ENCODE measurements at places on chromosomes 7 and 10.

GRCh38 chr10:92801978-92802872 lies 46.1 kb upstream of the EXOC6 start:
- H3K4me1 ChIP-seq, result no peaks in the 10 kb centered on the region
- no peak for DNase-seq
- H3K27ac ChIP-seq, result no peak overlapping the region
- H3K36me3 ChIP-seq, result no peaks in the 10 kb centered on the region
- no peaks in the 10 kb centered on the region for H3K27me3 ChIP-seq

DNA sequence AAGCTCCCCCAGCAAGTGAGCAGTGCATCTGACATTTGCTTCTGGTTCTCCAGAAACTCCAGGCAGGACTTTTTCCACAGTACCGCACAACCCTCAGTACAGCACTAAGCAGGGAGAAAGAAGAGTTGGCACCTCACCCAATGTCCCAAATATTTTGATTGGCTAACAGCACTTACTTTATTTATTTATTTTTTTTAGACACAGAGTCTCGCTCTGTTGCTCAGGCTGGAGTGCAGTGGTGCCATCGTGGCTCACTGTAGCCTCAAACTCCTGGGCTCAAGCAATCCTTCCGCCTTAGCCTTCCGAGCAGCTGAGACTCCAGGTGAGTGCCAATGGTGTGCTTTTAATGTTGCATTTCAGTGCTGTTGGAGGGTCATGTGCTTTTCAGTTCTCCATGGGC lies 200.3 kb upstream of the ZMIZ1 start:
- no peaks in the 10 kb centered on the region for H3K4me1 ChIP-seq
- H3K27ac ChIP-seq, result no peak overlapping the region
- no peaks in the 10 kb centered on the region for H3K36me3 ChIP-seq
- no peak for DNase-seq

GRCh38 chr7:68619526-68619925 lies 978.7 kb upstream of the AUTS2 start:
- no peak for DNase-seq
- no peak overlapping the region for H3K4me3 ChIP-seq
- no peak overlapping the region for H3K27ac ChIP-seq
- H3K36me3 ChIP-seq, result no peaks in the 10 kb centered on the region
- H3K27me3 ChIP-seq, result no peaks in the 10 kb centered on the region

DNA sequence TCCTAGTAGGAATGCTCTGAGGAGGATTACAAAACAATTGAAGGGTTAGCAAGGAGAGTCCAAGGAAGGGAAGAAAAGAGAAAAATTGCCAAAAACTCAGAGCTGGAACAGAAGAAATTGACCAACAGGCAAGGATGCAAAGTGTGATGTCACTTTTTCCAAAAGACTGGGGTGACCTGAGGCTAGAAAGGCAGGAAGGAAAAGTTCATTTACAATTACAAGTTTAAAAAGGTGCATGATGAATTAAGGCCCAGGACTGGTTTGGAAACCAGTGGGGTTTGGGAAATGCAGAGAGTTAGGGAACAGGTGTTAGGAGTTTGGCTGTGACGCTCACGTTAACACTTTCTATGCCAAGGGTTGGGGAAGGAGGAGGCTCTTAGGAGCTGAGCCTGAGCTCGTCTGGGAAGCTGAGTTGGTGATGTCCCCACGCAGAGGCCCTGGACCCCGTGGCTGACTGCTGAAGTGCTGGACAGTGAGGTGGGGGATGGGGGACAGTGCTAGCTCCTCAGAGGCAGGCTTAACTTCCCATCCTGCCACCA lies 92.6 kb upstream of the PODXL start:
- no peaks in the 10 kb centered on the region for H3K4me1 ChIP-seq
- DNase-seq, result no peak
- no peaks in the 10 kb centered on the region for H3K36me3 ChIP-seq

DNA sequence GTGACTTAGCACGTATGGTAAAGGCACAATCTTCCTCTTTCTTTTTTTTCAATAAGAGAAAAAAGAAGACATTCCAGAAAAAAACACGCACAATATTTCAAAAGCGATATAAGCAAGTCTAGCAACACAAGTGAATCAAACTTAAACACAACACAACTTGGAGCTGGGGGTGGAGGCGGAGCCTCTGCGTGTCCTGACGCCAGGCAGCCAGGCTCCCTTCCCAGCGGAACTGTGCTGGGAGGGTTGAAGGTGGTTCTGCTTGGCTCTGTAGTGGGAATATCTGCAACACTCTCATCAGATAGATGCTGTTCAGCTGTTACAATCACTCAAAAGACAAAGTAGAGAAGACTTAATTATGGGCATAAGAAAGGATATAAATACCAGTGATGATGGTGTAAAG lies 211.4 kb downstream of the WDR37 start:
- H3K27me3 ChIP-seq, result no peaks in the 10 kb centered on the region
- no peaks in the 10 kb centered on the region for H3K4me1 ChIP-seq
- no peak overlapping the region for H3K4me3 ChIP-seq
- H3K27ac ChIP-seq, result no peak overlapping the region

DNA sequence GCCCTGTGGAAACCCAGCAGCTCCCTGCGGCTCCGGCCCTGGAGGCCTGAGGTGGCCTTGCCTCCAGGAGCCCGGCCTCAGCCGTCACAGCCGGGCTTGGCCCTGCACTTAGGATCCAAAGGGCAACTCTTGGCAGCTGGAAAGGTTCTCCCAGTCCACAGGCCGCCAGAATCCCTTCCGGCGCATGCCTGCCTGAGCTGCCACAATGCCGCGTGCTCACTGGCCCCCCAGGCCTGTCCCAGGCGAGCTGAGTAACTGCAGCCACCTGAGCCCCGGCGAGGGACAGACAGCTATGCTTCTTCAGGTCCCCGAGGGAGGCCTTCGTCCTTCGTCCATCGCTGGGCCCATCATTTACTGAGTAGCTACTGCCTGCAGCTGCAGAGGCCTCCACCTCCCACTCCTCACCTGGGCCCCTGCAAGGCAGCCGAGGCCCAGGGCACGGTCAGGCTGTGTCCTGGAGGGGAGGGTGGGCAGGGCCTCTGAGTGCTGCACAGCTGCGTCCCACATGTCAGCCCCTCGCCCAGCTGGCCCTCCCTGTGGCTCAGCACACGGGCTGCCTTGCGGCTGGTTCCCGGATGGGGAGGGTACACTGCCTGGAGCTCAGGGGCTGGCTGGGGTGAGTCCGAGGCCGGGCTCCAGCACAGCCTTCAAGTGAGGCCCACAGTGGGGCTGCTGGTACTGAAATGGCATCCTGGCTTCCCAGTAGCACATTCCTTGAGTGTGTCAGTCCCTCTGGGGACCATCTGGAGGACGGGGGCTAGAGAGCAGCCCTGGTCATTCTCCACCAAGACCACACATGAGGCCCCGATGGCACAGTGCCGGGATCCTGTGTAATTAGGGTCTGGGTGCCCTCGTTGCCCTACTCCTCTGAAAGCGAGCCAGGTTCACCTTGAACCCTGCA lies 172.5 kb downstream of the ELFN1 start:
- DNase-seq, result no peak
- H3K36me3 ChIP-seq, result peaks cover 37% of the 10 kb centered on the region
- H3K27me3 ChIP-seq, result no peaks in the 10 kb centered on the region
- H3K4me3 ChIP-seq, result no peak overlapping the region
- no peaks in the 10 kb centered on the region for H3K4me1 ChIP-seq

- H3K4me1 ChIP-seq, result peaks cover 4% of the 10 kb centered on the region
- no peaks in the 10 kb centered on the region for H3K27me3 ChIP-seq
- no peaks in the 10 kb centered on the region for H3K36me3 ChIP-seq
- H3K4me3 ChIP-seq, result no peak overlapping the region
- no peak for DNase-seq
Observed at GRCh38 chr7:103142494-103142893, 6.4 kb downstream of the NAPEPLD start.

GRCh38 chr7:152025937-152026890 lies 740 bp downstream of the GALNT11 start:
- H3K4me1 ChIP-seq, result peaks cover 30% of the 10 kb centered on the region
- H3K27me3 ChIP-seq, result no peaks in the 10 kb centered on the region
- no peak for DNase-seq
- H3K27ac ChIP-seq, result no peak overlapping the region
- H3K36me3 ChIP-seq, result no peaks in the 10 kb centered on the region

GRCh38 chr10:1419796-1420610 lies 317.3 kb downstream of the ADARB2 start:
- H3K36me3 ChIP-seq, result no peaks in the 10 kb centered on the region
- peaks cover 3% of the 10 kb centered on the region for H3K4me1 ChIP-seq
- DNase-seq, result no peak
- H3K27me3 ChIP-seq, result peaks cover 10% of the 10 kb centered on the region
- H3K27ac ChIP-seq, result no peak overlapping the region
- H3K4me3 ChIP-seq, result no peak overlapping the region

DNA sequence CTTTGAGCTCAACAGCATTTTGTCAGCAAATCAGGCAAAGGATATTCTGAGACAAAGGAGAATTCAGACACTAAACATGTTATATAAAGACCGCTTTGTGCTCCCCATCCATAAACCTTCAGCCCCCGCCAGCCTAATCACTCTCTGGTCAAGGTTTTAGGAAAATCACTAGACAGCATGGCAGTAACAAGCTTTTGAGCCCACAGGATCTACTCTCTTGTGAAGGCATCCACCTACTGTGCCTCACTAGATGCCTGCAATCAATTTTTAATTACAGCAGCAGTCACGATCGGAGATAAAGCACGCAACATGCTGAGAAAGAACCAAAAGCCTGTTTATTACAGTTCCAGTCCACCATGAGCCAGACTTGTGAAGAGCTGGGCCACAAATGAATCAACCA lies 19.1 kb downstream of the PDE1C start:
- H3K27ac ChIP-seq, result no peak overlapping the region
- H3K36me3 ChIP-seq, result no peaks in the 10 kb centered on the region
- no peaks in the 10 kb centered on the region for H3K27me3 ChIP-seq
- H3K4me1 ChIP-seq, result no peaks in the 10 kb centered on the region
- H3K4me3 ChIP-seq, result no peak overlapping the region

- H3K27me3 ChIP-seq, result no peaks in the 10 kb centered on the region
- H3K27ac ChIP-seq, result no peak overlapping the region
- no peak overlapping the region for H3K4me3 ChIP-seq
- no peak for DNase-seq
Observed at GRCh38 chr10:112327678-112328077, 44.5 kb downstream of the TECTB start.

DNA sequence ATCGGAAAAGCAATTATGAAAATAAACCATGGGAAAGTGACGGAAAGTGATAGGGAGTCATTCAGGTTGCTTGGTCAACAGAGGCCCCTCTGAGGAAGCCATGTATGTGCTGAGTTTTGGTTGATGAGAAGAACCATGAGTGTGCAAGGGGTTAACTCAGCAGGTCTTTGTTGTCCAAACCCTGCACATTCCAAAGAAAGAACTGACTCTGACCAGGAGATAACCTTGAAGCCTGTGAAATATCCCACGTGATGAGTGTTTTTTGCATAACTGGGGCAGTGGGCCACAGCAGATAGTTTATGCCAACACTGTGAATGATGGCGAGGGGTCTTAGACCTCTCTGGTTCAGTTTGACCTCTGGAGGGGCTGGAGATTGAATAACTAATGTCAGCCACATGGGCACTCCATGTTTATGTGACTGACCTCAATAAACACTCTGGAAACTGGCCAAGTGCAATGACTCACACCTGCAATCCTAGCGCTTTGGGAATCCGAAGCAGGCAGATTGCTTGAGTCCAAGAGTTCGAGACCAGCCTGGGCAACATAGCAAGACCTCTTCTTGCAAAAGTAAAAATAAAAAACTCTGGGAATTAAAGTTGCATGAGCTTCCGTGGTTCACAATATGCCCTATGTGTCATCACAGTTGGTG lies 154.0 kb upstream of the FOXK1 start:
- no peaks in the 10 kb centered on the region for H3K4me1 ChIP-seq
- H3K27me3 ChIP-seq, result no peaks in the 10 kb centered on the region
- no peak overlapping the region for H3K4me3 ChIP-seq
- no peak for DNase-seq

DNA sequence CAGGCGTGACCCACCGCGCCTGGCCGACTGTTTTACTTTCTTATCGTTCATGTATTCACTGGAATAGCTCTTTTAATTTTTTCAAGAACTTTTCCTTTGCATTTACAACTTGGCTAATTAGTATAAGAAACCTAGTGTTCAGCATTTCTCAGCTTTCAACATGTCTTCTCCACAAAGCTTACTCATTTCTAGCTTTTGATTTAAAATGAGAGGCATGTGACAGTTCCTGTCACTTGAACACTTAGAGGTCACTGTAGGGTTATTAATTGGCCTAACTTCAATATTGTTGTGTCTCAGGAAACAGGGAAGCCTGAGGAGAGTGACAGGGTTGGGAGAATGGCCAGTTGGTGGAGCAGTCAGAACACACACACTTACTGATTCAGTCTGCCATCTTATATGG lies 125.1 kb upstream of the GPR22 start:
- no peaks in the 10 kb centered on the region for H3K27me3 ChIP-seq
- H3K4me3 ChIP-seq, result no peak overlapping the region
- no peak overlapping the region for H3K27ac ChIP-seq
- no peak for DNase-seq
- no peaks in the 10 kb centered on the region for H3K36me3 ChIP-seq
- H3K4me1 ChIP-seq, result no peaks in the 10 kb centered on the region

DNA sequence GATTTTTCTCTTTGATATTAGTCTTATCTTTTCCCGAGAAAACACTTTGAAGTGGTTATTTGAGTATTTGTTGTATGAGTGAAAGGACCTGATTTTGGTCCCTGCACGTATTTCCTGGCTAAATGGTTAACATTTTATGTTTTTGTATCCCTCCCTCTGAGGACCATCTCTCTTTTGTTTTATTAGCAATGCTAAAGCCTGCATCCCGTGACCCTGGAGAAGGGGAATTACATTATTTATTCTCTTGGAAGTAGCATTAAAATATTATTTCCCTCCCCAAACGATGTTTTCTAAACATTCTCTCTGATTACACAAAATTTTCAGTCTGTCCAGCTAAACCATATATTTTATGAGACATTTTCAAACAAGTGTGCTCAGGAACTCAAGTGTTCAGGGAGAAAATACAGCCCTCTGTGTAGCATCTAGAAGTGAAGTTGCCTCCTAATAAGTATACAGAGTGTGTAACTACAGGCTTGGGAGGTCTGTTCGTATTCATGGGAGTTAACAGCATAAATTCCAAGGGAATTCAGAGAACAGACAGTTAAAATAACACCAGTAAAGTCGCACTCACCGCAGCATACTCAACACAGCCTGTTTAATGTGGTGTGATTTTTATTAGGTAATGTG lies 163.8 kb upstream of the NPVF start:
- no peaks in the 10 kb centered on the region for H3K4me1 ChIP-seq
- H3K27me3 ChIP-seq, result no peaks in the 10 kb centered on the region
- H3K36me3 ChIP-seq, result no peaks in the 10 kb centered on the region
- DNase-seq, result no peak
- H3K4me3 ChIP-seq, result no peak overlapping the region
- H3K27ac ChIP-seq, result no peak overlapping the region

All from CD4-positive, alpha-beta T cell (primary cell).